Stomach (tissue), 19 donors: ENCODE measurements at places on chromosomes 5 and 9.

GRCh38 chr9:15298362-15298761, 8.7 kb downstream of the TTC39B start:
- H3K4me3 ChIP-seq = no peak overlapping the region
- H3K4me1 ChIP-seq = peaks cover 41% of the 10 kb centered on the region
- H3K27me3 ChIP-seq = no peaks in the 10 kb centered on the region
- H3K27ac ChIP-seq = peak overlapping the region; percentile 7

DNA sequence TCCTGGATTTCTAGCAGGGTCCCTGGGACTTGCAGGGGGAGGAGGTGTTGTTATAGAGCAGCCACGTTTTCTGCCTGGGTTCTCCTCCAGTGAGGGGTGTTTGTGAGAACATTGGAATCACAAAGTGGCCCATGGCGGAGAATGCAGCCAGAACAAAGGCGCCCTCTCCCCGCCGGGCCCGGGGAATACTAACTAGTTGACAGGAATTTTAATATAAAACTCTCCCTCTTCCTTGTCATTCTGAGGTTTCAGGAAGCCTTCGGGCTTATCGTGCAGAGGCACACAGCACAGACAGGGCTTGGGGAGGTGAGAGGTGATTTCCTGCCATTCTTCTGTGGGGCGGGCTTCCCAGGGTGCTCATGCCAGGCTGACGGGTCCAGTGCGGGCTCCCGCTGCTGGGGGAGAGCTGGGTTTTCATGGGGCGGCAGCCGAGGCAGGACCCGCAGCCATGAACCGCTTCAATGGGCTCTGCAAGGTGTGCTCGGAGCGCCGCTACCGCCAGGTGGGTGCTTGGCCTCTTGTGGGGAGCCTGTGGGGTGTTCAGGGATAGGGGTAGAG, 37.7 kb downstream of the RGS3 start:
- H3K4me1 ChIP-seq = no peaks in the 10 kb centered on the region
- DNase-seq = no peak
- H3K36me3 ChIP-seq = no peaks in the 10 kb centered on the region
- peak overlapping the region; percentile 24 for H3K4me3 ChIP-seq

DNA sequence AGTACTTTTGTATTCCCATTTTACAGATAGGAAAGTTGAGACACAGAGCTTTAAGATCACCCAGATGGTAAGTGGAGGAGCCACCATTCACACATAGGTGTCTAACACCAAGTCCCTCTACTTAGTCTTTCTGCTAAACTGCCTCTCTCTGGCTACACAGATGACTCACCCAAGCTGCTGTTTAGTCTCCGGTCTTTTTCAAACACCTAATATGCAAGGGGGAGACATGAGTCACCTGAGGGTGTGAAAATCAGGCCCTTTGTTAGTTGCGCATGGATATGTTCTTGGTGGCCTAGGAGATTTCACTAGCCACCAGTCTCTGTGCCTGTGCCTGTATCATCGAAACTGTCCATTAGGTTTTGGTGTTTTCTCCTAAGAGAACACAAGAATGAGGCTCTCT, 117.8 kb downstream of the MAST4 start:
- H3K4me3 ChIP-seq = no peak overlapping the region
- no peak overlapping the region for H3K27ac ChIP-seq
- H3K36me3 ChIP-seq = no peaks in the 10 kb centered on the region
- DNase-seq = no peak

GRCh38 chr9:89179540-89179894, 899 bp upstream of the SHC3 start:
- peak; percentile 55 for DNase-seq
- peaks cover 38% of the 10 kb centered on the region for H3K4me1 ChIP-seq
- peaks cover 20% of the 10 kb centered on the region for H3K27me3 ChIP-seq
- H3K36me3 ChIP-seq = no peaks in the 10 kb centered on the region
- H3K4me3 ChIP-seq = peak overlapping the region; percentile 42

GRCh38 chr9:20940447-20941173, 90.8 kb downstream of the HACD4 start:
- peaks cover 7% of the 10 kb centered on the region for H3K36me3 ChIP-seq

DNA sequence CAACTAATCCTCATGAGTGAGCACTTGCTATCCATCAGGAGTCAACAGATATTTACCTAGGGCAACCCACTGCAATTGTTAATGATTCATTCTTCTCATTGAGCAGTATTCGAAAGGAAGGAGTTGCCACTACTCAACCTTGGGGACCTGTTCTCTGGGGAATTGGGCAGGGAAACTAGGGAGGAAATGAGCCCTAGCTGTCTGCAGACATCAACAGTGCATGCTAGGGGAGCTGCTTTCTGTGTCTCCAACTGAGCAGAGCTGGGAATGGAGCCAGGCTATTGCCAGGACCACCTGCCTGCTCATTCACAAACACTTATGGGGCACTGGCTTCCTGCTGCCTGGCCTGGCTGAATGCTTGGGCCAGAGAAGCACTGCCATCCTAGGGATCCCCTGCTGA, 183.4 kb downstream of the TMEM38B start:
- no peak overlapping the region for H3K27ac ChIP-seq
- H3K27me3 ChIP-seq = no peaks in the 10 kb centered on the region
- DNase-seq = peak; percentile 42
